ENCODE measurements at places on chromosomes 12 and 14.

DNA sequence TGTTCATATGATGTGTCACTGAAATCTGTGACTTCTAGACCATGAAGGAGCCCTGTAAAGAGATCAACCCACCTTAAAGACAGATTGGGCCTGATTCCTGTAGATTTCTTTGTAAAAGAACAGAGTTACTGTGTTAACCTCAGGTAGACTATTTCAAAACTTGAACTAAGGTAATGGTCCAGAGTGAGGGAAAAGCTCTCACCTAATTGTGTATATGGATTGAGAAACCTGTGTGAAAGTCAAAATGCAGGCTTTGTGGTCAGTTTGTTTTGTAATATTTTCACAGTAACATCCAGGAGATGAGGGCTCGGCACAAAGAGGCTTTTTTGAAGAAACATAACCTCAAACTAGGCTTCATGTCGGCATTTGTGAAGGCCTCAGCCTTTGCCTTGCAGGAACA, 16.4 kb downstream of the DLST start:
- DNase-seq: no peak

GRCh38 chr14:72629534-72629933, 264.4 kb downstream of the DPF3 start:
- no peak for DNase-seq

DNA sequence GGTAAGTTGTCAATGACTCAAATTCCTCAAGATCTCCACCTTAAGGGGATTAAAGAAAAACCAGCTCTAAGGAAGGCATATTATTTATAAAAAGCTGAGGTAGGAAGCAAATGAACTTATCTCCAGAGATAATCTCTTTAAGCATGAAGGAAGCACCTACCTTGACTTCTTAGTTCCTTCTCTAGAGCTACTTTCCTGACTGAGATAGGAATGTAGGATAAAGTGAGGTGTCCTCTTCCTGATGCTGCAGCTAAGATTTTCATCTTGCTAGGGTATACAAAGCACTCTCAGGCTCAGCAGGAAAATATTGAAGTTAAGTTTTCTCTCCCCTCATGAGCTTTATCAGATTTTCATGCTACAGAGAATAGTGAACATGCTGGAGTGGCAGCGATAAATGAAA, 163.0 kb upstream of the E2F7 start:
- DNase-seq: no peak

- peak; percentile 68 for DNase-seq
Observed at GRCh38 chr14:23562822-23563472, 4.6 kb downstream of the AP1G2 start.

DNA sequence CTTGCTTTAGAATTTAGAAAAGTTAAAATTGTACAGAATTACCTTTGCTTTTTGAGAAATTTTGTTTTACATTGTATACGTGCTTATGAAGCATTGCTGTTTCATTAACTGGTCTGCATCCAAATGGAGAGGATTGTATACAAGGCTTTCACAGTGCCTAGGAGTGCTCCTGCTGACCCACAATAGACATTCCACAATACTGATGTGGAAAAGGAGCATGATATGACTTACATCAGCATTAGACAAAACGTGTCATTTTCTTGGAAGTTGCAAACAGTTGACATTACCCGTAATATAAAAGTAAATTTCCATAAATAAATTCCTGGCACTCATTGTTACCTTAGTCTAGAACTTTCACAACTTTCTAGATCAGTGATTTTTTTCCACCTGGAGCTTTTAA, 1.9 kb downstream of the PRKD1 start:
- no peak for DNase-seq

- no peak for DNase-seq
Observed at GRCh38 chr14:95885866-95886265, 9.2 kb downstream of the TUNAR start.

DNA sequence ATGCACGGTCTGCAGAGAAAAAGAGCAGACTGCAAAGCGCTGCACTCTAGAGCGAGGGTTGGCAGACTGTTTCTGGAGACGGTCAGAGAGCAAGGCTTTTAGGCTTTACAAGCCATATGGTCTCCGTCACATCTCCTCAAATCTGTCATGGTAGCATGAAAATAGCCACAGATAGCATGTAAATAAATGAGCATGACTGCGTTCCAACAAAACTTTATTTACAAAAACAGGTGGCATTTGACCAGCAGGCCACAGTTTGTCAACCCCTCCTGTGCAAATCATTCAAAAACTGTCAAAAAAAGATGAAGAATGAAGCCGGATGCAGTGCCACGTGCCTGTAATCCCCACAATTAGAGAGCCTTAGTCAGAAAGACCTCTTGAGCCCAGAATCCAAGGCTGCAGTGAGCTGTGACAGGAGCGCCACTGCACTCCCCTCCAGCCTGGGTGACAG, 18.9 kb downstream of the SYNE3 start:
- DNase-seq: peak; percentile 76

DNA sequence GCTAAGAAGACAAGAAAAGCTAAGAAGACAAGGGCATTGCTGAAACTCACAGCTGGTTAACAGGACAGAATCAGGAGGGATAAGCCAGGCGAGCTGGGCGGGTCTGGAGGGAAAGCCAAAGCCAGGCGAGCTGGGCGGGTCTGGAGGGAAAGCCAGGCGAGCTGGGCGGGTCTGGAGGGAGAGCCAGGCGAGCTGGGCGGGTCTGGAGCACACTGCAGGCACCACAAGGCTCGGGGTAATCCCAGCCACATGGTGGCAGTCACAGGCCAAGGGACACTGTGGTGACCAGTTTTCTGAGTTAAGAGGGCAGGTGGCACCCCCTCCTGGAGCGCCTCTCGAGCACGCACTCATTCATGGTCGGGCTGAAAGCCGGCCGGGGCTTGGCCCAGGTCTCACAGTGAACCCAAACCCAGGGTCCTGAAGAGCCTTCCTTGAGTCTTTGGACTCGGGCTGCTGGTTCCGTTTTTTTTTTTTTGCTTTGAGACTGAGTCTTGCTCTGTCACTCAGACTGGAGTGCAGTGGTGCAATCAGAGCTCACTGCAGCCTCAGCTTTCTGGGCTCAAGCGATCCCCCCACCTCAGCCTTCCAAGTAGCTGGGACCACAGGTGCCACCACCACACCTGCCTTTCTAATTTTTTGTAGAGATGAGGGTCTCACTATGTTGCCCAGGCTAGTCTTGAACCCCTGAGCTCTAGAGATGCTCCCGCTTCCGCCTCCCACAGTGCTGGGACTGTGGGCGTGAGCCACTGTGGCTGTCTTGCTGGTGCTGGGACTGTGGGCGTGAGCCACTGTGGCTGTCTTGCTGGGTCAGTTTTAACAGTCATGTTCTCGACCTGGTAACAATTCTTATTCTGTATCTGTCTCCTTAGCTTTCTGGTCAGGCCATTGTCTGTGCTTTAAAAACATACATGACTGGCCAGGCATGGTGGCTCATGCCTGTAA, 40.2 kb downstream of the HSP90AA1 start:
- no peak for DNase-seq

- no peak for DNase-seq
Observed at GRCh38 chr14:25588751-25589150, 538.8 kb upstream of the STXBP6 start.

DNA sequence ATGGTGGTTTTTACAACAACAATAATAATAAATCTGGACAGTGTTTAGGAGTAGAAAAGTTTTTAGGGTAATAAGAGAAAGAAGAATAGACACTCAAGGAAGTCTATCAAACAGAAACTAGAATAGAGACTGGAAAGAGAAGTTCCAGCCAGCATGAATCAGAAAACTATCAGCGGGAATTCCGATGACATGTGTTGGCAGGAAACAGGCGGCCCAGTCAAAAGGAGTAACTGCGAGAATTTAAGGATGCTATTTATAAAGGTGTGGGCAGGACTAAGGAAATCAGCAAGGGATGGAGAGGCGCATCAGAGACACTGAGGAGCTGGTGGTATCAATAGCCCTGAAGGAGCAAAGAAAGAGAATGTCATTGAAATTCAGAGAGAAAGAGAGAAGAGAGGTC, 89.9 kb downstream of the TBX5 start:
- no peak for DNase-seq

DNA sequence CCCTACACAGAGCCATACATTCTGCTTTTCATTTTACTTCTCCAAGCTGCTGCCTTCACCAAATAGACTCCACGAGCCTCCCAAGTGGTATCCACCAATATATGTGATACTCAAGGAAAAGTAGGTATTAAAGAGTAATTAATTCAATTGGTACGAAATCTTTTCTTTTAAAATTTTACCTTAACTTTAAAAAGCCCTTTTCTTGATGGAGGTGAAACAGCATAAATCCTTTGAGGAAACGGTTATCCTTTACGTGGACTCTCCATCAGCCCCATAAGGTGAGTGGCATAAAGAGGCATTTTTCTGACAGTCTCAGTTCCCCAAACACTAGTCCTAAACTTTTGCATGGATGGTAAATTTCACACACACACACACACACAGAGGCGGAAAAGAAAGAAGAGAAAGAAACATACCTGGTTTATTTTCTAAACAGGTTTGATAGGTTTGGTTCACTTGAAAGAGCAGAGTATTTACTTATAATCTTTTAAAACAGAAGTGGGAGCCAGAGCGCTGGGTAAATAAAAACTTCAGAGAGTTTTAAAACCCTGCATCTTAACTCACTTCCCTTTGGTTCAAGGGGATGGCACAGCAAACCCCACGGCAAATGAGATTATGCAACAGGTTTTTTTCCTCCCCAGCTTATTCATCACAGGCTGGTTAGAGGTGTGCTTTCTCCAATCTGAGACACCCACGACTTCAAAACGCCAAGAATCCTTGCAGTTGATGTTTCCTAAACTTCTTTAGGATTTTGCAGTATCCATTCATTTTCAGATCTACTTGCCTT, 1.9 kb downstream of the DUSP16 start:
- peak; percentile 51 for DNase-seq

DNA sequence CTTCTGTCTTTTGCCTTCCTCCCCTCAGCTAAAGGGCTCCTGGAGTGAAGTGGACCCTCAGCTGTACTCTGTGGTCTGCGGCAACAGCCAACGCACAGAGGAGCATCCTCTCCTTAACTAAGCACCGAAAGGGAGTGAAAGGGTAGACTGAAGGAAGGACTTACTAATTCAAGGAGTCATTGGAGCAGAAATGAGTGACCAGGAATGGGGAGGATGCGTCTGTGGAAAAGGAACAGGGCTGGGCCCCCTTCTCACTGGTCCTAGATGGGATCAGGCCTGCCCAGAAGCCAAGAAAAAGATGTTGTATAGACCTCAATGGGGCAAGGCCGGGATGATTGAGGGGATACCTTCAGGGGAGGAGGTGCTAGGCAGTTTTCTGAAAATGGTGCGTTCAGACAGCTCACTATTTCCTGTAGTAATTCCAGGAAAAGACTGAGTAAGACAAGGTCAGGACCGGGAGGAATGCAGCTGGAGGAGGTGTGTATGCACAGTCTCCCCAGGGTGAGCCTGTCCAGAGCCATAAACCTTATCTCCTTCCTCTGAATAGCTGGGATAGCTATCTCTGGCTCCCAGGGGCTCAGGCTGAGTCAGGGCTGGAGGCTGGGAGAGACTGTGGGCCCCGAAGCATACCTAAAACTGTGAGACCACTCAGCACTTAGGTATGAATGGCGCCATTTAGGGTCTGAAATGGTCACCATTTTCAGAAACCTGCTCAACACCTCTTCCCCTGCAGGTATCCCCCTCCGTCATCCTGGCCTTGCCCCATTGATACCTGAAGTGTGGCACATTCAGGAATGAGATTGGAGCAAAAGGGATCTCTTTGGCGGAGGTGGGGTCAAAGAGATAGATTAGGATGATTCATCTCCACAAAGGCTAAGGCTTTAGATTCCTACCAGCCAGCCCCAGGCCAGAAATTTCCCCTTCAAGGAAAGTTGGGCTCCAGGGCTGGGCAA, 20.2 kb upstream of the KRT8 start:
- no peak for DNase-seq

GRCh38 chr12:15276088-15276698, 46.1 kb upstream of the PTPRO start:
- peak; percentile 48 for DNase-seq

GRCh38 chr14:101758913-101759593, 2.5 kb upstream of the PPP2R5C start:
- no peak for DNase-seq

- peak; percentile 61 for DNase-seq
Observed at GRCh38 chr12:59113831-59114615, 193.7 kb upstream of the LRIG3 start.

- no peak for DNase-seq
Observed at GRCh38 chr12:193261-193660, 20.7 kb downstream of the SLC6A12 start.

DNA sequence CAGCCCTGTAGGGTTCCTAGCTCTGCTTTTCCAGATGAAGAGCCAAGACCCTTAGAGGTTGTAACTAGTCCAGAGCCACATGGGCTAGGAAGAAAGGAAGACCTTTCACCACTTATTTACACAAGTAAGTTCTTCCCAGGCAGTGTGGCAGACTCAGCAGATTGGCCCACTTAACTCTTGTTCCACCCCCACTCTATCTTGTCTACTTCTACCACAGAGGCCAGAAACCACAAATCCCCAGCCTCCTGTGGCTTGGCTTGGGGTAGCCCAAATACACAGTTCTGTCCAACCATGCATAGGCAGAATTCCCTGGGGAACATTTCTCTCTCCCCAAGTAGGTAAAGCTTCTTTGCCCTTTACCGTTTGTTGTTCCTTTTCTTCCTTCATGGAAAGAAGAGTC, 383.5 kb downstream of the RGS6 start:
- DNase-seq: no peak

- no peak for DNase-seq
Observed at GRCh38 chr12:56462565-56462964, 5.8 kb upstream of the SPRYD4 start.

DNA sequence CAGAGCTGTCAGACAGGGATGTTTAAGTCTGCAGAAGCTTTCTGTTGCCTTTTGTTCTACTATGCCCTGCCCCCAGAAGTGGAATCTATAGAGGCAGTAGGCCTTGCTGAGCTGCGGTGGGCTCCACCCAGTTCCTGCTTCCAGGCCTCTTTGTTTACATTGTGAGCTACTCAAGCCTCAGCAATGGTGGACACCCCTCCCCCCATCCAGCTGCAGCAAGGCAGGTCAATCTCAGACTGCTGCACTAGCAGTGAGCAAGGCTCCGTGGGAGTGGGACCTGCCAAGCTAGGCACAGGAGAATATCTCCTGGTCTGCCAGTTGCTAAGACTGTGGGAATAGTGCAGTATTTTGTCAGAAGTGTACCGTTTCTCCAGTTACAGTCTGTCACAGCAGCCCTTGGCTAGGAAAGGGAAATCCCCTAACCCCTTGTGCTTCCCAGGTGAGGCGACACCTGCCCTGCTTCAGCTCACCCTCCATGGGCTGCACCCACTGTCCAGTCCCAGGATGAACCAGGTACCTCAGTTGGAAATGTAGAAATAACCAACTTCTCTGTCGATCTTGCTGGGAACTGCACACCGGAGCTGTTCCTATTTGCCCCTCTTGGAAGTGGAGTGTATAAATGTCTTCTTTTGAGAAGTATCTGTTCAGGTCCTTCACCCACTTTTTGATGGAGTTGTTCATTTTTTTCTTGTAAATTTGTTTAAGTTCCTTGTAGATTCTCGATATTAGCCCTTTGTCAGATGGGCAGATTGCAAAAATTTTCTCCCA, 213.5 kb upstream of the SLC38A2 start:
- DNase-seq: no peak

- DNase-seq: no peak
Observed at GRCh38 chr12:125152463-125152862, 87.2 kb downstream of the AACS start.

Data from NCI-H1694 treated with DMSO at 0.1 percent for 48 hours (cell line).